ENCODE measurements at places on chromosomes 2 and 18.

DNA sequence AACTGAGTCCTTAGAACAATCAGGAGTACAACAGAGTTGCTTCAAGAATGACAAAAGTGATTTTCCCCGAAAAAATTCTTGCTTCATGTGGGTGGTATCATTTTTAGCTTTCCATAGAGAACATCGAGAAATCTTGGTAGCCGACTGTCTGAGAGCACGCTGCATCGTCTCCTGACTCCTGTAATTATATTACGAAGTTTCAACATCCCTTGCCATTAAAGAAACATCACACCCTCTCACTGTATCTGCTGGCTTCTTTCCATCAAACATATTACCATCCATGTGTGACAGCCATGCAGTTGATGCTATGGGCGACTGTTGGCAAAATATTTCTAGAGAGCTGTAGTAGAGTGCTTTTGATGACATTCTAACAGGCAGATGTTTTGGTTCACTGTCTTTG, 311.2 kb downstream of the CMPK2 start:
- no peak for DNase-seq

GRCh38 chr2:236075802-236076201, 92.4 kb downstream of the GBX2 start:
- no peak for DNase-seq

GRCh38 chr18:22283116-22283395, 113.7 kb downstream of the GATA6 start:
- no peak for DNase-seq

- no peak for DNase-seq
These were observed 400.3 kb upstream of the LRATD1 start for GRCh38 chr2:14232217-14232616.

DNA sequence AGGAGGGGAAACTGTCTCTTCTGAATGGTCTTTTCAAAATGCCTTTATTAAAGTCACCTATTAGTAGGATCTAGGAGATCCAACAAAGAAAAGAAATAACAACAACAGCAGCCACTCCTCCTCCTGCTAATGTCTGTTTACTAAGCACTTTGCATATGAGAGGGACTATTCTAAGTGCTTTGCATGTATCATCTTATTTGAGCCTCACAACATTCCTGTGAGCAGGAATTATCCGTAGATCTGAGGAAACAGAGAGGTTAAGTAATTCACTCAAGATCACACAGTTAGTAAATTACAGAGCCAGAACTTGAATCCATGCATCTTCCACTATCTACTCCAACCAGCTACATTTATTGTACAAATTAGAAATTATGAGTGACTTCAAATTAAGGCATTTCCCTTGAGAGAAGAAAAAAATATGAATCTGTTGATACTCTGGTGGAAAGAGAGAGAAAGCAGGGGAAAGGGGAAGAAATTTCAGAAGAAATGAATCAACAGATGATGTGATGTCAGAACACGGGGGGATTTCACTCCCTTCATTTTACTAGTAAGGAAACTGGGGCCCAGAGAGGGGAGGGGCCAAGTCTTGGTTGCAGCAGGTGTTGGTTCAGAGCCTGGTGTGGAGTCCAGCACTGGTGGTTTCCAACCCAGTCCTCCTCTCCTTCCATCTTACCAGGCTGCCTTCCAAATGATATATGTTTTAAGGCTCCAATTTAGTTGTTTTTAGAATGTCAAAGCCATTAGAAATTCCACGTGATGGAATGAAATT, 49.7 kb downstream of the TSN start:
- no peak for DNase-seq

- DNase-seq, result no peak
These were observed 43.3 kb downstream of the DDX1 start for GRCh38 chr2:15634846-15635490.

GRCh38 chr2:23900133-23900532, 26.8 kb downstream of the ATAD2B start:
- no peak for DNase-seq

- DNase-seq, result no peak
These were observed 97.3 kb downstream of the DOCK10 start for GRCh38 chr2:224944707-224945547.

DNA sequence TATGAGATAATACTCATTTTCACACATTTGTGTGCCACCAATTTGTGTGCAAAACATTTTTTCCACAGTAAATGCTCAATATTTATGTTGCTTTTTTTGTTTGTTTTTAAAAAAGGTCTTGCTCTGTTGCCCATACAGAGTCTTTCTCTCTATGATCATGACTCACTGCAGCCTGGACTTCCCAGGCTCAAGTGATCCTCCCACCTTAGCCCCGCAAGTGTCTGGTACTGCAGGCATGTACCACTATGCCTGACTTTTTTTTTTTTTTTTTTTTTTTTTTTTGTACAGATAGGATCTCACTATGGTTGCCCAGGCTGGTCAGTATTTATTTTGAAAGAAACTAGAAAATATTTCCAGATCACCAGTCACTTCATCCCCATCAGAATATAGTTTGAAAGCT, 297.8 kb upstream of the GYPC start:
- no peak for DNase-seq
